ENCODE measurements at places on chromosomes 3 and 15.
A peak's percentile ranks its signal among the peaks of the same experiment; 100 is the strongest.

GRCh38 chr15:35071106-35071505 lies 14.0 kb downstream of the NANOGP8 start:
- no peak for DNase-seq

- no peak for DNase-seq
Observed at GRCh38 chr15:74809956-74810355, 2.7 kb upstream of the LMAN1L start.

DNA sequence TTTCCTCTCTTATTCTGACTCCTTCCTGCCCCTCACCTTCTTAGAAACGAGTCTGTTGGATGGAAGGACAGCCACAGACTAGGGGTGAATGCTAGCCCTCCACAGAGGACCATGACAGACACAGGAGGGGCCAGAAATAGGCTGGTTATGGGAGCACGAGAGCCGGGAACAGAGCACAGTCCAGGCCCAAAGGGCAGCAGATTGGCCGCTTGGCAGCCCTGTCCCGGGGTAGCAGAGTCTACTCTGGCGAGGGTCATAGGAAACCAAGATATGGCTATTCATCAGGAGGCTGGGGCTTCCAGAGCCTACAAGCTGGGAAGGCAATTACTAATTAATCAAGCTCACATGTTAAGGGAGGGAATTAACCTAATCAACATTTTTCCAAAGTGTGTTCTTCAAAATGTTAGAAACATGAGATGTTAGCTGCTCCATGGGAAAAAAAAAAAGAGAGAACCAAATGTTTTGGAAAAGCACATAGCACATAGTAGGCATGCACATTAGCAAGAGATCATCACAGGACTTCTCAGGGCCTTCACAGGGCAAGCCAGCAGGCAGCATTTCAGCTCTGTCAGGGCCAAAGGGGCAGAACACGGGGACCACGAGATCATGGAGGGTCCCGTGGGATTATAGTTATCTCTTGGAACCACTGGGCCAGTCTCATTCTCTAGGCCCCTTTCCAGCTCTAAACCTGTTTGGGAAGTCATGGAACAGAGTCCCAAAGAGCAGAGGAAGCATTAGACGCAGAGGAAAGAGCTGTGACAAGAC lies 13.3 kb downstream of the SEMA3G start:
- DNase-seq = no peak

- DNase-seq = no peak
Observed at GRCh38 chr3:185954366-185954723, 16.5 kb upstream of the TRA2B start.

DNA sequence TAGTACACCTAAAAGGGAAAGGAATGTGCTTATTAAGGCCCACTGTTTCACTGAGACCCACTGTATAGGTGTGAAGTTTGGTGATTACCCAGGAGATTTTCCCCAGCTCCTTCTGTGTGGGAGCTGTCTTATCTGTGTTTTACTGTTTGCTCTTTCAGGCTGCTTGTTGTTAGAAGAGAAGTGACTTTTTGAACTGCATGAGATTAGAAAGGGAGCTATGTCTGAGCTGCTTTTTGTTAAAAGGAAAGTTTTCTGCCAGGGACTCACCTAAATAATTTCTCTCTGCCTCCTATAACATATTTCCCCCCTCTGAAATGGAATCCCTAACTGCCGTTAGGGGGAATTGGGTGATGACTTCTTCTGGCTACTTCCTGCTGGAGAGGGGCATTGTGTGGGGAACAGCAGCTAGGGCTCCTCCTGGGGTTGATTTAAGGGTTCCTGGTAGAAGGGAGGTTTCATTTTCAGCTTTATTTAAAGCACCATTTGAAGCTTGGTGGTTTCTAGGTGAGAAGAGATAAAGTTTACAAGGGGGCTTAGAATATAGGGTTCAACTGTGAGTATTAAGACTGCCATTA lies 77.1 kb upstream of the ATP11B start:
- peak; percentile 31 for DNase-seq

GRCh38 chr3:115761927-115762305 lies 138.6 kb downstream of the GAP43 start:
- no peak for DNase-seq

All from erythroblast (primary cell).